ENCODE measurements at places on chromosomes 1 and 21.

GRCh38 chr1:23600283-23600682 lies 41.0 kb upstream of the ID3 start:
- DNase-seq, result no peak

GRCh38 chr1:208007319-208007937 lies 96.5 kb upstream of the CD34 start:
- DNase-seq, result no peak

GRCh38 chr1:78472851-78473496 lies 17.8 kb upstream of the PTGFR start:
- no peak for DNase-seq

DNA sequence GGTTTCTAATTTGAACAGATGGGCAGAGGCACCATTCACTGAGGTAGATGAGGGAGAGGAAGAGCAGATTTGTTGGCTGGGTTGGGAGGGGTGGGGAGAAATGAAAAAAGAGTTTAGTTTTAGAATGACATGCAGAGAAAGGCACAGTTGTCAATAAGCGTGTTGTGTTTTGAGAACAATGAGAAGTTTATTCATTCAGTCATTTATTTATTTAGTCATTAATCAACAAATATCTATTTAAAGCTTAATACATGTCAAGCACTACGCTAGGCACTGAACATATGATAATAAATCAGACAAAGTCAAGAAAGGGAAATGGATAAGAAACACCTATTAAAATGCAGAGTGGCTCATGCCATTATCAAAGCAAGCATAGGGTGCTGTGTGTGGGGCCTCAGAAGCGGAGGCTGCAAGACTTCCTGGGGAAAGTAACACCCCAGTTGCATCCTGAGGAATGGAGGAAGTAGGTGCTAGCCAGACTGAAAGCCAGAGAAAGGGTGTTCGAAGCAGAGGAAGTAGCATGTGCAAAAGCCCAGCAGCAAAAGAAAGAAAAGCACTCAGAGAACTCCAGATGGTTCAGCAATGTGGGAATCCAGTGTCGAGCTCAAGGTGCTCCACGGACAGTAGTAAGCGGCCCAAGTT lies 114.1 kb downstream of the RNF220 start:
- no peak for DNase-seq

DNA sequence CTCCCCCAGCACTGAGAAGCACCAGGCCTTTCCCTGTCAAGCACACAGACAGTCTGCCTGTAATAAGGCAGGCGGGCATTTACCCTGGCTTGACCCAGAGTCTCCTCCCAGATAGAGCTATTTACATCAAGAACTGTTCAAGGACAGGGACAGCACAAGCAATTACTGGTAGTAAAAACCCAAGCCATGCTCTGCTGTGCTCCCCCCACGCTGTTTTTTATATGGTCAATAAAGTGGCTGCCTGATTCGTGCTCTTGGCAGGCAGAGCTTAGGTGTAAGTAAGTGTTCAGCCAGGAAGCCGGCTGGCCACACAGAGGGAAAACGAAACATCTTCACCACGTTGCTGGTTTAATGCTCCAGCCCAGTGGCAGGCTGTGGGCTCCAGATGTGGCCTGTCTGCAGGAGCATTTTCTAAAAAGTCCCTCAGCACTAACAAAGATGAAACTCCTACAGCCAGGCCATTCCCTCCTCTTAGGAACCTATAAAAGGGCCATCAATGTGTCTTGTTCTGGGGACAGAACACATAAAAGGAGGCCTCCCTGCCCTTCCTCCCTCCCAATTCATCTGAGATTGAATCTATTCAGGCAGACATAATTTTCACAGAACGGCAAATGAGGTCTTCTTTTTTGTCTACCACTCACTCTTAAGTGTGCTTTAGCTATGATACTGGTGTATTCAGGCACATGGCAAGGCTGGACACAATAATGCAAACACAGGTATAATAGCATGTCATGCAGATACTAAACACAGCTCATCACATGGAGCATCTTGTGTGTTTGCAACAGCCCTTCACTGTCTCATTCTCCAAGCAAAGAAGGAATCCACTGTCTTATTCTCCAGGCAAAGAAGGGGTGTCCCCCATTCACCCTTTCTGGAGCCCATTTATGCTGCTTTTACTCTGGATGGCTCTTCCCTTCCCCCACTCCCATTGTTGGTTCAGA lies 378.9 kb downstream of the HHAT start:
- no peak for DNase-seq
